Mucosa of gallbladder (tissue), 1 donor: ENCODE measurements at places on chromosomes 11 and 22.

DNA sequence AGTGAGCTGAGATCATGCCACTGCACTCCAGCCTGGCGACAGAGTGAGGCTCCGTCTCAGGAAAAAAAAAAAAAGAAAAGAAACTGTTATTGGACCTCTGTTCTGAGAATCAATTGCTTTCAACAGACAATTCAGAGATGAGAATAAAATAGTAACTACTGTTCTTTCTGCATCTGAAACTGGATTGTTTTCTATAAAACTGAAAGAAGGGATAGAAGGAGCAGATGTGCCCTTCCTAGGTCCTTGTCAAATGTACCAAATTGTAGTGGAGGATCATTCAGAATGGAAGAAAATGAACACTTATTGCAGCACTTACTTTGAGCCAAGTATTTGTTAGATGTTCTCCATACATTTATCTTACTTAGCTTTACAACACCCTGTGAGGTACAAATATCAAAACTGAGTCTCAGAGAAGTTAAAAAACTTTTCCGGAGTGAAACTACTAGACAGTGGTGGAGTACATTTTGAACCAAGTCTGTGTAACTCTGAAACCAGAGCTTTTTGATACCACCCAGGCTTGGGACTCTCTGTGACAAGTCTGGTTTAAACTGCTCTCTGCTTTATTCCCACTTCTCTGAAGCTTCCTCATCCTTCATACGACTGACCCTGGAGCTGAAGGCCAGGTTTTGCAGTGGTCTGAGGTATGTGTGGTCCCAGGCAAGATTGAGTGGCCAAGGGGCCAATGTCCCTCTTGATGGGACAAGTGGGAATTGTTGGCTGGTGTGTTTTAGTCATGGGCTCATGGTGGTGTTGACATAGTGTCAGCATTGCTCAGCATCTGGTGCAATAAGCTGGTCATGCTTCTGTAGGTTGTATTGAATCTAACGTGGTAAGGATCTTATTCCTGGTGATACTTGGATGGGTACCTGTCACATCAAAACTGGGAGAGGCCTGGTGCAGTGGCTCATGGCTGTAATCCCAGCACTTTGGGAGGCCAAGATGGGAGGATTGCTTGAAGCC is 48.2 kb upstream of the CCDC134 start:
- DNase-seq: no peak

DNA sequence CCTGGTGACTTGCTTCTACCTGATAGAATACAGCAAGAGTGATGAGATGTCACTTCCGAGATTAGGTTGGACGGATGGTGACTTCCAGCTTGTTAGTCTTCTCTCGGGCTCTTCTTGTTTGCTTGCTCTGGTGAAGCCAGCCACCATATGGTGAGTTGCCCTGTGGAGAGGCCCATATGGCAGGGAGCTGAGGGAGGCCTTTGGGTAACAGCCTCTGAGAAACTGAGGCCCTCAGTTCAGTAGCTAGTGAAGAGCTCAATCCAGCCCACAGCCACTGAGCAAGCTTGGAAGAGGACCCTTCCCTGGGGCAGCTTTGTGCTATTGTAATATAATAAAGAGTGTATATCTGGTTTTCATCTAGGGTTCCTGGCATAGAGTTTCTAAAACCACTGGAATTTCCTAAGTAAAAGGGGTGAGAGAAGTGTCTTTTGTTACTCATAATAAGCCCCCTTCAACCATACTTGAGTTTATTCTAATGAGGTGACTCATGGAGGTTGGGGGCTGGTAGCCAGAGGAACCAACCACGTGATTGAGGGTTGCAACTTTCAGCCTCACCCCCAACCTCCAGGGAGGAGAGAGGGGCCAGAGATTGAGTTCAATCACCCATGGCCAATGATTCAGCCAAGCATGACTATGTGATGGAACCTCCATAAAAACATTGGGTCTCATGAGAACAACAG is 8.0 kb upstream of the TPCN2 start:
- DNase-seq: no peak

DNA sequence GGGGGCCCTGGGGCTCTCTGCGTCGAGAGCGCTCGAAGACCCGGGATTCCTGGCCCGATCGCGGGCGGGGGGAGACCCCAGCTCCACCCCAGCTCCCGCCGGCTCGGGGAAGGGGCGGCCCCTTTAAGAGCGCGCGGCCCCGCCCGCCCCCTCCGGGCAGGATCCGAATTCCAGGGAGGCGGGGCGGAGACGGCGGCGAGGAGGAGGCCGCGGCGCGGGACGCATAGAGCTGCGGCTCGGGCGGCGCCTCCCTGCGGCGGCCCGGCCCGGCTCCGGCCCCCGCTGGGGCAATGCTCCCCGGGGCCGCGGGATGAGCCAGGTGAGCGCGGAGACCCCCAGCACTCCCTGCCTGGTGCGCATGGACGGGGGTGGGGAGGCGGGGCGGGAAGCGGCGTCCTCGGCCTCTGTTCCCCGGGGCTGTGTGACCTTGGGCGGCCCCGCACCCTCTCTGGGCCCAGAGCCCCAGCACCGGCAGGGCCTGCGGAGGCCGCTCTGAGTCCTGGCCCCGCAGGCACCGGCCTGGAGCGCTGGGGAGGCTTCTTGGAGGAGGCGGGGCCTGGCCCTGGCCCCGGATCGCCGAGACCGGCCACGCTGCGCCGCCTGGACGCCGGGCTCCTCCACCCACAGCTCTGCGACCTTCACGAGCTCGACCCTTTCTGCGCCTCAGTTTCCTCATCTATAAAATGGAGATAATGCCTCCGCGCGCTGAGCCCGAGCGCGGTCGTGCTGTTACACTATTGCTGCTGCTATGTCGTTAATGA is 565 bp downstream of the GAS2L1 start:
- peak; percentile 63 for DNase-seq

- DNase-seq: no peak
Measured at GRCh38 chr11:37411289-37411688, 813.3 kb upstream of the RAG2 start.

DNA sequence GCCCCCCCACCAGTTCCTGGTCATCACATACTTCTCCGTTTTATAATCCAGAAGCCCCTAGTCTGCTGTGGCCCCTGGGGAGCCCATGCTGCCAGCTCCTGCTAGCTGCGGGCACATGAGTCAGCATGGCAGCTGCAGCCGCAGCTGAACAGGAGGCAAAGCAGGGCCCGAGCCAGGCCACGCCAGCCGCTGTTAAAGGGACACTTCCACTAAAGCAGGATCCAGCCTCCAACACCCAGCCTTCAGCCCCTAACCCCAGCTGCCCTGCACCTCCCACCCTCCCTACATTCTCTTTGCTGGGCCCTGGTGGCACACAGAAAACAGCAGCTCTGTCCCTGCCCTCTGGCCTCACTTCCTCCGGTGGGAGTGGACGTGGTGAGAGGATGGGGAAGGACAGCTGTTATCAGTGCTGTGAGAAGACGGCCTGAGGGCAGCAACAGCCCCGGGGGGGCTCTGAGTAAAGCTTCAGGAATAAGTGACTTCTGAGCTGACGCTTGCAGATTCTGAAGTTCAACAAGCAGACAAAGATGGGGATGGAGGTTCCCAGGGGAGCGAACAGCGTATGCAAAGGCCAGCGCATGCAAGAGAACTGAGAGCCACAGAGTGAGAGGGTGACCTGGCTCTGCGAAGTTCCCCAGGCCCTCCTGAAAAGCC is 688 bp upstream of the LRRC74B start:
- peak; percentile 10 for DNase-seq

- no peak for DNase-seq
Measured at GRCh38 chr11:46977038-46977813, 40.7 kb downstream of the CSTPP1 start.

DNA sequence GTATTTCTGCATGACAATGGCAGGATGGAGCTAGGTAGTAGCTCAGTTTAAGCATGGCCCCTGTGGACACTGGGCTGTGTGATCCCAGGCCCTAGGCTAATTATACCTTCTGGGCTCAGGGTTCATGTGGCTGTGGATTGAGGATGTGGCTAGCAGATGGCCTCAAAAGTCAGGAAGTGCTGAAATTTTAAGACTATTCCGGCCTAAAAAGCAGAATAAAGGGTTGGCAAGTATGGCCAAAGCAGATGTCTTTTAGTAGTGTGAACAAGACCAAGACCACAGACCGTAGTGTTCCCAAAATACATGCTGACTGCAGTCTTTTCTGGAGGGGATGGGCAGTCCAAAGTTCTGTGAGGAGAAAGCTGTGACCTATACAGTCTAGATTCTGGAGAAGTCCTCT is 115.7 kb upstream of the RAG2 start:
- DNase-seq: peak; percentile 15

- DNase-seq: no peak
Measured at GRCh38 chr11:106644824-106645223, 373.5 kb downstream of the GUCY1A2 start.

- DNase-seq: no peak
Measured at GRCh38 chr11:17992916-17993315, 19.9 kb downstream of the SERGEF start.

GRCh38 chr11:76391021-76391420 is 9.9 kb downstream of the GVQW3 start:
- no peak for DNase-seq

- DNase-seq: no peak
Measured at GRCh38 chr22:47090591-47091245, 328.3 kb downstream of the TBC1D22A start.

GRCh38 chr11:74005721-74006517 is 3.0 kb downstream of the UCP3 start:
- no peak for DNase-seq

DNA sequence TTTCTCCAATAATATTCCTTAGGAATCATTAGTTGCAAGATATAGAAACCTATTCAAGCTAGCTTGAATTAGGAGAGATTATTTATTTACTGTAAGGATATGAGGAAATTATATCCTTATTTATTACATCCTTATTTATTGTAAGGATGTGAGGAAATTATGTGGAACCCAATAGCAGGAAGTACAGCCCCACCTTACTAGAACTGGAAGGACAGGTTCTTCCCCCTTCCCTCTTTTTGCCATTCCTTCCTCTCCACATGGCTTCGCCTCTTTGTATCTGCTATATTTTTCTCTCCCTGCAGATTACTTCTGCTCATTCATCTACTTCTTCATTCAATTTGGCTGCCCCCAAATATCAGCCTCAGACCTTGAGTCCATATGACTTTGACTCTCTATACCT is 49.5 kb upstream of the B3GNT6 start:
- no peak for DNase-seq

- DNase-seq: no peak
Measured at GRCh38 chr22:24405631-24406321, 21.6 kb upstream of the ADORA2A start.

GRCh38 chr11:68855205-68855981 is 13.7 kb upstream of the CPT1A start:
- no peak for DNase-seq

- DNase-seq: peak; percentile 38
Measured at GRCh38 chr22:20550851-20551744, 43.7 kb downstream of the MED15 start.

- peak; percentile 35 for DNase-seq
Measured at GRCh38 chr11:128476729-128477128, 110.6 kb downstream of the ETS1 start.

- DNase-seq: no peak
Measured at GRCh38 chr11:27075655-27076054, 35.0 kb downstream of the BBOX1 start.

GRCh38 chr11:35853971-35854370 is 89.9 kb upstream of the LDLRAD3 start:
- DNase-seq: no peak

DNA sequence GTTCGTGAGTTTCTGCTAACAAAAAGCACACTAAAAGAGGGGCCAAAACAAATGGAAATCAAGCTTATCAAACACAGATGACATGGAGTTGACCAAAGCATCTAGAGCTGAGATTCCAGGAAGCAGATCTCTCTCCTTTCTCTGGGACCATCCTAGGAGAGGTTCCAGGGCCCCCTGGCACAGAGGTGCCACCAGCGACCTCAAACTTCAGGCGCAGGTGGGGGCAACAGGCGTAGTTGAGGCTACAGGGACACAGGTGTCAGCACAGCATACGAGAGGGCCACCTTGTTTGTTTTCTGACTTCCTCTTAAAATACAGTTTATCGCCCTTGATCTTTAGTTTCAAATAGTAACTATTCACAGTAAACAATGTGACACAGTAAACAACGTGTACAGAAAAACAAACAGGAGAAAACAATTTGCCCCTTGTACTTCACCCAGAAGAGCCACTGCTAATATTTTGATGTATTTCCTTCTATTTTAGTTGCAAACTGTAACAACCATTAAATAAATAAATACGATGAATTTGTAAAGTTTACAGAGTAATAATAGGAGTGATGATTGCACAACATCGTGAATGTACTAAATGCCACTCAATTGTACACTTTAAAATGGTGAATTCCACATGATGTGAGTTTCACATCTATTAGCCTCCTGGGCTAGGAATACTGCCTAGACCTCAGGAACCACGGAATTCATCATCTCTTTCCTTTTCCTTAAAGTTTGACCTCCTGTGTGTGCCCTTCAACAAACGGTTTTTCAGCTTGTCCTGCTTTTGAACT is 52.2 kb downstream of the IGLL5 start:
- no peak for DNase-seq

DNA sequence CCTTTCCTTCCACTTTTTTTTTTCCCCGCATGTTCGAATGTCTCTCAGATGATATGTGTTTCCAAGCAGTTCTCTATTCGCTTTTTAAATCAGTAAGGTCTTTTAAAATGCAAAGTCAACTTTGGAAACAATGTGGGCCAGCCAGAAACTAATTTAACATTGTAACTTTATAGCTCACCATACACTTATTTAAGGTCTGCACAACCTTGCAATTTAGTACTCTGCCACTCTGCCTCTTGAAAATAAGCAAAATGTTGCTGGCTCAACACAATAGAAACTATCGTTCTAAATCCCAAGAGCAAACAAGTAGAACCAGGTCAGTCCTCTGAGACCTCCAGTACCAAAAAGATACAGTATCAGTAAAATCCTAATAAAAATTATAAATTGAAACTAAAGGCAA is 109.0 kb downstream of the SIK3 start:
- DNase-seq: no peak

DNA sequence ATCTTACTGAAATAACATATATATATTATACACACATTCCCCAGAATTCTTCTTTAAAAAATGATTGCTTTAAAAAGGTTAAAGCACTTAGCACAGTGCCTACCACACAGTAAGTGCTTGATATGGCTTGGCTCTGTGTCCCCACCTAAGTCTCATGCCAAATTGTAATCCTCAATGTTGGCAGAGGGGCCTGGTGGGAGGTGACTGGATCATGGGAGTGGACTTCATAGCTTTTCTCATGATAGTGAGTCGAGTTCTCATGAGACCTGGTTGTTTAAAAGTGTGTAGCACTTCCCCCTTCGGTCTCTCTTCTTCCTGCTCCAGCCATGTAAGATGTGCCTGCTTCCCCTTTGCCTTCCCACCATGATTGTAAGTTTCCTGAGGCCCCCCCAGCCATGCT is 6.2 kb downstream of the CRYAB start:
- DNase-seq: no peak

- DNase-seq: no peak
Measured at GRCh38 chr11:109892321-109892794, 200.8 kb upstream of the ZC3H12C start.

- no peak for DNase-seq
Measured at GRCh38 chr22:49555526-49555925, 272.1 kb downstream of the BRD1 start.

- no peak for DNase-seq
Measured at GRCh38 chr11:84901991-84902390, 725.2 kb downstream of the DLG2 start.

- no peak for DNase-seq
Measured at GRCh38 chr11:64238076-64238475, 2.8 kb upstream of the FKBP2 start.
